ENCODE measurements at places on chromosomes 7 and 10. TPM values are rescaled to one million over a fixed set of nuclear protein-coding genes. Genes with fewer than 3 reads are reported as not detected.

The NUTM2A gene
- 0.26 TPM for total RNA-seq

The GGCT gene
- total RNA-seq = 98.2 TPM

The ELMO1 gene
- 7.3 TPM for total RNA-seq

The ADAM8 gene
- 2.5 TPM for total RNA-seq

GRCh38 chr7:37448011-37448635, 541 bp downstream of the ELMO1 start:
- no peak for DNase-seq

DNA sequence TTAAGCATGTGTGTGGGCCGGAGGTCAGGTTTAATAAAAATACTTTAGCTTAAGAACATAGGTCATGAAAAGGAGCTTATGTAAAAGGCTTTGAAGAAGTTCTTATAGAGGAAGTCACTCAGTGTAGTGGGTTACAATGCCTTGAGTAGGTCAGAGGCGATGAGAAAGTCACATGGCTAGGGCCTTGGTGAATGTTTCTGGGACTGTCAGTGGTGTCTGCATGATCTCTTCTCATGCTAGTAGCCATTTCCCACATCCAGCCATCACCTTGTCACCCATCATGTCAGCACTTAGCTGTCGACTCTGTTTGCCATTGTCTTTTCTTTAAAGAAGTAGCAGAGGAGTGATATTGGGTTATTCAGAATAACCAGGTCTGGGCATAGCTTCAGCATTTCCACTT, 236.6 kb downstream of the CDK14 start:
- no peak for DNase-seq

GRCh38 chr10:44478876-44479705, 94.2 kb upstream of the CXCL12 start:
- DNase-seq = no peak

GRCh38 chr10:29946953-29947700, 112.3 kb downstream of the JCAD start:
- no peak for DNase-seq

GRCh38 chr7:7829667-7830066, 111.3 kb upstream of the RPA3 start:
- no peak for DNase-seq

- DNase-seq = no peak
These were observed 203.9 kb downstream of the NXPH1 start for GRCh38 chr7:8637322-8637721.

- no peak for DNase-seq
These were observed 1.9 kb downstream of the ERV3-1 start for GRCh38 chr7:65004575-65004974.

GRCh38 chr10:103690281-103690680, 165.1 kb downstream of the SH3PXD2A start:
- DNase-seq = no peak

DNA sequence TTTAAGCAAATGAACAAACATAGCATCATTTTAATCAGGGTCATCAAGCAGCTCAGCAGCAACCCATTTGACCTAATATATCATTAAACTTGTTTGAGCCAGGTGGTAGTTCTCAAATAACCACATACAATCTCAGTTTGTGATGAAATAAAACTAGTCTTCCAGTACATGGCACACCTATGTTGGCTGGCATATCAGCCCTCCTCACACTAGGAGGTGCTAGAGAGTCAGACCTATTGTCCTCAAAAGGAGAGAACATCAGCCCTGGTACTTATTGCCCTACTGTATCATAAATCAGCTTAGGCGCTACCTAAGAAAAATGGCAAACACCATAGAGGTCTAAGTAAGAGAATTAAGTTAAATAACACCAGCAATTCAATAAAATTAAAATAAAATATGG, 81.7 kb downstream of the CABCOCO1 start:
- no peak for DNase-seq

DNA sequence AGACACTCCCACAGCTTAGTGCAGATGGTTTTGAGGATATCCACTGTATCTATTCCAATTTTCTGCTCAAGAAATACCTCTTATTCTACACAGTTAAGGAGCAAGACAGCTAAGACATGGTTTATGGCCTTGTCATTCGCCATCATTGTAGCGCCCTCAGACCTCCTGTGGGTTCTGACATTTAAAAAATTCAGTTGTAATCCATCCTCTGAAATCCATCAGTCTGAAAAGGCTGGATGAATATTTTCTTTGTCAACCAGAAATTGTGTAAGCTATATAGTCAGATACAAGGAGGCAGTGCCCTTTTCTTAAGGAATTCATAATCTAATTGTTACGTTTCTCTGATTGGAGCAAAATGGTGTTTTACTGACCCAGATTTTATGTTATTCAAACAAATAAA, 353.6 kb downstream of the GALNT17 start:
- DNase-seq = no peak

DNA sequence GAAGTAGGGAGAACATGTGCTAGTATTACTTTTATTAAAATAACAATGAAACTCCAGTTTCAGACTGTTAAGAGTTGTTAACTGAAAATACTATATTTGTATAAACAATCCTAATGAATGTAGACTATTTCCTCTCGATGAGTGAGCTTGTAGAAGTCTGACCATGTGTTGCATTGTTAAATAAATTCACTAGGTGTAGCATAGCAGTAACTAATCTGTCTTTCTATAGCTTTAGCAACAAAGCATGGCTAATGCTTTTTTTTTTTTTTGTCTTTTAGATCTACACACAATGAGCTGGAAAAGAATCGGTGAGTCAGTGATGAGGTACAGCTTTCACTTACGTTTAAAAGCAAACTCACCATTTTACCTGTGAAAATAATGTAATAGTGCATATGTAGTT, 37.1 kb downstream of the MXI1 start:
- no peak for DNase-seq

- no peak for DNase-seq
These were observed 146.3 kb downstream of the SKIDA1 start for GRCh38 chr10:21379143-21379542.

Measured in NCI-H460 (cell line).